ENCODE measurements at places on chromosomes 12 and 14.

DNA sequence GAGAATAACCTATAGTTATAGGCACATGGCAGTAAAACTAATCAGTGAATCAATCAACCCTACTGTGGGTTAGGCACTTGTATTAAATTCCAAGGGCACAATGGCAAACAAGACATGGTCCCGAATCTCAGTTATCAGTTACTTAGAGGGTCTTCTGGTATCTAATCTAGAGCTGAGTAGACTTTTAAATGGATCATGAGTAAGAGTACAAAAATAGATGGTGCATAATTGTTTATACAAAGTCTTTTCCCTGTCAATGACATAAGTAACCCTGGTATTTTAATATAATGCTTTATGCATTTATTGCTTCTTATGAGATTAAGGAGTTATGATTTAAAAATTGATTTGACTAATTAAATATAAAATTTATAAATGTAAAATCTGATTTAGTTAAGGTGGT is 23.0 kb upstream of the KCNJ8 start:
- no peak for DNase-seq

GRCh38 chr14:71918955-71919354 is 13.3 kb upstream of the RGS6 start:
- DNase-seq = no peak

DNA sequence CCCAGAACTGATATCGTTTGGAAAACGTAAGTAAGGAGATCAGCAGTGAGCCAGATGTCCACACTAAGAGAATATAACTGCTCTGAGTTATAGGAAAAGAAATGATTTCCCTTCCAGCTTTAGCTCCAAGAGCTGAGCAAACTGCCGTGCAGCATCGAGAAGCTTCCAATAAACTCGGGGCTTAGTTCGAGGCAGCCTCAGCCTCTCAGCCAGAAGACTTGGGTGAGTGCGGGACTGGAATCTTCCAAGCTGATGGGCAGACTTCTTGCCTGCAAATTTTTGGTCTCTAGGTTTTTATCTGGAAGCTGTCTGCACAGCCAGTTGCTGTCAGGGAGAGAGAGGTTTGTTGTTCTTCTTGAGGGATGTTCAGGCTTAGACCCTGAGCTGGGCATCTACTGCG is 196.1 kb downstream of the PHETA1 start:
- no peak for DNase-seq

GRCh38 chr12:103855036-103855712 is 14.1 kb upstream of the NT5DC3 start:
- DNase-seq = no peak

DNA sequence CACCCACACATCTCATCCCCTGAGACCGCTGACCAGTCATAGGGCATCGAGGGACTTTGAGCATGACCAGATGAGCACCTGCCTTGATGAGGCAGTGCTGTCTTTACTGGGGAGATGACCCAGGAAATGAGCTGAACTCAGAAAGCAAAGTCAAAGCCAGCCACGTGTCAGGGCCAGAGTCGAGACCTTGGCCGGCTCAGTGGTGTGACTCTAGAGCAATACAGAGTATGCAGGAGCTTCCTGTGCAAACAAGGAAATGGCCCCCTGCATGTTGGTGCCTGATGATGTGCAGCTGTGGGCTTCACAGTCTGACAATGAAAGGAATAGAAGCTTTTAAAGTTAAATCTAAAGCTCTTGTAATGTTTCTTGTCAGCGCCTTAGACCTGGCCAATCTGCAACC is 332.9 kb downstream of the PCNX1 start:
- no peak for DNase-seq

Data from esophagus squamous epithelium (tissue), 5 donors.